ENCODE measurements at places on chromosomes 4 and X.

GRCh38 chr4:94304365-94304971 lies 38.2 kb downstream of the HPGDS start:
- no peak for DNase-seq

DNA sequence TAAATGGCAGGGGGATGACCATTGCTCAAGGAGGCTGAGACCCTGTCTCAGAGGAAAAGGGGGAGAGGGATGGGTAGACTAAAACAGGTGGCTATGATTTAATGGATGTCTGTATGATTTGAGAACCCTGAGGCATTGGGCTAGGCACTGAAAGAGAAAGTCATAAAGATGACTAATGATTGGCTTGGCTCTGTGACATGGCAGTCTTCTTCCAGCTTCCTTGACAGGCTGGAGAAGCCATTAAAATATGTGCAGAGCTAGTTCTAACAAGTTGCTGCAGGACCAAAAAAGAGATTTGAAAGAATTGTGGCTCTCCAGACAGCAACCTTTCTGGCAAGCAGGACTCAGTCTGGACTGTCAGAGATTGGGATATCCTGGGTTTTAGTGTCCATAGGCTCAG lies 53.6 kb downstream of the AMER1 start:
- DNase-seq, result no peak

- no peak for DNase-seq
Measured at GRCh38 chr4:143046454-143046853, 138.3 kb upstream of the USP38 start.

DNA sequence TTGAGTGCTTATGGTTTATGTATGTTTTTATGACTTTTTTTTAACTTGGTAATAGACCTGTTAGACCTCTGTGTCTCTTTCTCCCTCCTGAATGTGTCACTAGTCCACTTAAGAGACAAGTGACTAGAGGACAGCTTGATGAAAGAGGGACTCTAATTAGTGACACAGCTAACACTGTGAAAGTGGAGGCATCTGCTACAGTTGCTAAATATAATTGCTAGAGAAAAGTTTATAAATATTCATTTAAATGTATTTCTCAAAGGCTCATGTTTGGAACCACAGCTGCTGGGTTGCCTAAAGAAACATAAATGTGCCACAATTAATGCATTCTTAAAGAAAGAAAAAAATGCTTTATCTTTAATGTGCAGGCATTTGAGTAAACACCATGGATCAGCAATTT lies 176.4 kb downstream of the FRMPD4 start:
- DNase-seq, result no peak
